ENCODE measurements at places on chromosomes 11 and 22.

DNA sequence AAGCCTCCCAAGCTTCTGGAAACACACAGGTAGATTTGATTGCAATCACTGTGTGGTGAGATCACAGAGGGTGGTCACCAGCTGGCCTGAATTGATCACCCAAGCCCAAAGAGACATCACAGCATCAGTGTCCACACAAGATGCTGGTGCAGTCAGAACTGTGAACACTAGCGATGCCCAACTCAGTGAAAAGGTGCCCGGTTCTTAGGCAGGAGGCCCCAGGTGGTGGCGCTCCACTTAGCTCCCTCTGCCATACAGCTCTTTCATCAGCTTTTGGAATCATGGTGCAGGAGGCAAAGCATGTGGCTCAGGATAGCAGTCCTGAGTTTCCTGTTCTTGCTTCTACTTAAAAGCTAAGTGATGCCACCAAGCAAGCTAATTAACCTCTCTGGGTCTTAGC lies 11.1 kb downstream of the DGCR2 start:
- DNase-seq: no peak

DNA sequence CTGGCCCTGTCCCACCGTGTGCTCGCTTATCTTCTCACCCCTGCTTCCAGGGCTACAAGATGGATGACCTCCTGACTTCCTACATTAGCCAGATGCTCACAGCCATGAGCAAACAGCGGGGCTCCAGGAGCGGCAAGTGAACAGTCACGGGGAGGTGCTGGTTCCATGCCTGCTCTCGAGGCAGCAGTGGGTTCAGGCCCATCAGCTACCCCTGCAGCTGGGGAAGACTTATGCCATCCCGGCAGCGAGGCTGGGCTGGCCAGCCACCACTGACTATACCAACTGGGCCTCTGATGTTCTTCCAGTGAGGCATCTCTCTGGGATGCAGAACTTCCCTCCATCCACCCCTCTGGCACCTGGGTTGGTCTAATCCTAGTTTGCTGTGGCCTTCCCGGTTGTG lies 86.5 kb downstream of the MYO7A start:
- DNase-seq: no peak

DNA sequence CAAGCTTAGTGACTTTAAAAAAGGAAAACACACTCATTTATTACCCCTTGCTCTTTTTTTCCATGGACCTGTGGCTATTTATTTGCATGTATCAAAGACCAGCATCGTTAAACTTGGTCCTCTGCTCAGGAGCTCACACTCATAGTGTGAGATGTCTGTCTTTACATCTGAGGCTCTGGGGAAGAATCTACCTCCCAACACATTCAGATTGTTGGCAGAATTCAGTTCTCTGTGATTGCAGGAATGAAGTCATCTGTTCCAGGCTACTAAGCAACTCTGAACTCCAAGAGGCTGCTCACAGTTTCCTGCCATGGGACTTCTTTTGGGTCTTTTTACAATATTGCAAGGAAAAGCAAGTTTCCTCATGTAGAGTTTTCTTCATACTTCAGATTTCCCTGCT lies 138.8 kb downstream of the LRRC4C start:
- no peak for DNase-seq

DNA sequence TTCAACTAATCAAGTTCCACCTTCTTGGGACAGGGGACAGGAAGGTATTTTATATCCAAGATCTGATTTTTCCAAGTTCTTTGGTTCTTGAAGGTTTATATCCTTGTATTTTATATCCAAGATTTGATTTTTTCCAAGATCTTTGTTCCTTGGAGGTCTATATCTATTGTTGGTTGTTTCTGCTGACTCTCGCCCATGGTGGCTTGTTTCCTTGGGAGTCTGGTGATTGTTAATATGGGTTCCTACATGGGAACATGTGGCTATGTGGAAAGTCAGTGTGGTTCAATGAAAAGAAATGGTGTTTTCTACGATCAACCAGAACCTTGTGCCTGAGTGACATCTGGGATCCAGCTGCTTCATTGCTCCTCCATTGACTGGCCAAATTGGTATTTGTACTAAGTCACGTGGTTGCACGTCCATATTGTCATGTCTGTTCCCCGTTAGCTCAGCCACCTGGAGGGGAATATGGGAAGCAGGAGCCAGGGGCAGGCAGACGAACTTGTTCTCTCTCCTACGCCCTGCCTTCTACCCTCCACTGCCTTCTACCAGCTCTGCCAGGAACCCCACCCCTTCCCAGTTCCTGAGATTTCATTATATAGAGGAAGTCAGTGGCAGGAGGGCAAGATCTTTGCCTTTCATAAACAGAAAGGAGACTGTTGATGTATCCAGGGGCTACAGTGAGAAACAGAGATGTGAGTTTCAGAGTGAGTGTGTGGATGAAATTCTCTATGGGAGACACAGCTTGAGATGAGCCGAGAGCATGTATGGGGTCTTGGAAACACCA lies 11.1 kb upstream of the CSF2RB start:
- no peak for DNase-seq
